ENCODE measurements at places on chromosomes 7 and 10.

DNA sequence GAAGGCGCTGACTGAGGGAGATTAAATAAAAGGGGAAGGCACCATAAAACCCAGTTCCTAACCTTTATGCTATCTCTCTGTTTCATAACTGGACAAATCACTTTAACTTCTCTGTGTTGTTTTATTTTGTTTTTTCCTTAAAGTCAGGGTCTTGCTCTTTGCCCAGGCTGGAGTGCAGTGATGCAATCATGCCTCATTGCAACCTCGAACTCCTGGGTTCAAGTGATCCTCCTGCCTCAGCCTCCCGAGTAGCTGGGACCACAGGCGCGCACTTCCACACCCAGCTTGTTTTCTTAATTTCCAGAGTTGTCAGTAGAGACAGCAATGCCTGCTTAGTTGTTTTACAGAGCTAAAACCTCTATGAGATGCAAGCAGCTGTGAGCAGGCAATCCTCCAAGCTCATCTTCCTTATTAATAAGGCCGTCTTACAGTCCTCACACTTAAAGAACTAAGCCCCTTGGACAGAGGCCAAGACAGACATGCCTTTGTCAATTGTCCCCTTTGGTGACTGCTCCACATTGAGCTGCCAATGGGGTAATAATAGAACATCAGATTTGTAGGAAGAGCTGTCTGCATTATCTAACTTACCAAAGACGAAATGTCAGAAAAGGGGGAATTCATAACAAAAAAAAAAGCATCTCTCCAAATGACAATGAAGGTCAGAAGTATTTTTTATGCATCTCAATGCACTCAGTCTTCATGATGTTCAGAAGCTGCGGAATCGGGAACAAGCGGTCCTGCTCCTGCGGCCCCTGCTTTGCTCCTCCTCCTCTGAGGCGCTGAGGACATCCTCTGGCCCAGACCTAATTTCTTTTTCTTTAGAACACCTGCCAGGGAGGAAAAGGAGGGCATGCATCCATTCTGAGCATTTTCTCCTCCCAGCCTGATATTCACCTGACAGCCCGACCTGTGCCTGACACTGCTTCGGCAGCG, 62.7 kb upstream of the RNF32 start:
- DNase-seq, result no peak

DNA sequence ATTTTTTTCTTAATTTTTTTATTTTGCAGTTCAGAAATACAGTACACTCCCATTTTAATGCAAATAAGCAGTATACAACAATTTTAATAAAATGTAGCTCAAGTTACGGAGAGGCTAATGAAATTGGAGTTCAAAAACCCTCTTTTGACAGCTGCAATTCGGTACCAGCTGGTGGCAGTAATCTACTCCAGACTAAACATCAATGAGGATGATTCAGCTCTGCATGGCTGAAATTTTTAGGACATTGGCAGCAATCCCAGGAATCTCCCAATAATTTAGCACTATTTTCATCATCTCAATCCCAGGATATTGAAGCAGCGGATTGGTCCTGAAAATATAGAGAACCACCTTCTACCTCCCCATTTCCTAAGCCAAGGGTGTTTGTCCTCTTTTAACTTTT, 278.8 kb downstream of the CACNA2D1 start:
- no peak for DNase-seq

- DNase-seq, result no peak
These were observed 63.7 kb downstream of the PTEN start for GRCh38 chr10:87927091-87927490.

DNA sequence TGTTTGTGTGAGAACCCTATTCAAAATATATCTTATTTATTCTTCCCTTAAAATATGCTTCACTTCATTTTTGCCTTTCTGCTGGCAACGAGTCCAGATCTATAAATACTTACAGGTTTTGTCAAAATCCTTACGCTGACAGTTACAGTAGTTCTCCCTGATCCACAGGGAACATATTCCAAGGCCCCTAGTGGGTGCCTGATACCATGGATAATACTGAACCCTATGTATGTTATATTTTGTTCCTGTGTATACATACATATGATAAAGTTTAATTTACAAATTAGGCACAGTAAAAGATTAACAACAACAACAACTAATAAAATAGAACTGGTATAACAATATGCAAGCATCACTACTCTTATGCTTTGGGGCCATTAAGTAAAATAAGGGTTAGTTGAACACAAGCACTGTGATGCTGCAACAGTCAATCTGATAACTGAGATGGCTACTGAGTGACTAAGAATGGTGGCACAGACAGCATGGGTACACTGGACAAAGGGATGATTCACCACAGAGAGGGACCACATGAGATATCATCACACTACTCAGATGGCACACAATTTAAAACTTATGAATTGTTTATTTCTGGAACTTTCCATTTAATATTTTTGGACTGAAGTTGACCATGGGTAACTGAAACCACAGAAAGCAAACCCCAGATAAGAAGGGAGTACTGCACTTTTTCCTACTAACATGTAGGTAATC, 29.4 kb upstream of the PCGF5 start:
- DNase-seq, result no peak

DNA sequence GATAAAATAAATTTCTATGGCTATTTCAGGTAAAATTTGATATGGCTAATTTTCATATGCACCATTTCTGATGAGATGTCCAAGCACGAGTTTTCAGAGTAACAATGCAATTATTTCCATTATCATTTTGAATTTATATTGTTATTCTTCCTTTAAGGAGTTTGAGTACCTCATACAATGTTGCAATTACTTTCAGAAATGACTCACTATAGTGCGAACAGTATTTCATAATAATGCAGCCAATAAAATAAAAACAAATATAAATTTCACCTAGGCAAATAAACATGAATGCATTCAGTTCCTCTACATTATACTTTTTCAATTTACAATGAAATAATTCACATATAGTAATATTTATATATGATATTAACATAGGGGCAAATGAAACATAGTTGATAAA, 78.8 kb upstream of the LRRN3 start:
- no peak for DNase-seq

DNA sequence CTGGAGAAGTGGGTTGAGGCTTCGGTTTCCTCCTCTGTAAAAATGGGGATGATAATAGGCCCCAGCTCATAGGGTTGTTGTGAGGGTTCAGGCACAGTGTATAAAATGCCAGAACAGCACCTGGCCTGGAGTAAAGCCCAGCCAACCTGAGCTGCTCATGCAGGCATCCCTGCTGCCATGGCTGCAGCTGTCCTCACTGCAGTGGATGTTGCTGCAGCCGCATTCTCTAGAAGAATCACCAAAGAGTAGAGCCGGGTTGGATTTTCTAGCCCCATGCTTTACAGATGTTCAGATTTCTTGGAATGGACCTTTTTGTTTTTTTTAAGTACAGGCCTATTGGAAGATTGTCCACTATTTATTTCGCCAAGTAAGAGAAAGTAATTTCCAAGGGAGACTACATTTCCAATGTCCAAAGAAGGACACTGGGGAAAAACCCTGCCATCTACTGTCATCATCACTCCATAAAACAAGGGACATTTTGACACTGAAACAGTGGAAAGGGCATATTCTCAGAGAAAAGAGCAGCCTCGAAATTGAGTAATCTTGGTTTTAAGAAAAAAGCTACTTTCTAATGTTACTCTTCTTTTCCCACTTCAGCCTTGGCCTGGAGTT, 147.5 kb upstream of the TCF7L2 start:
- DNase-seq, result no peak

GRCh38 chr10:124619802-124620490, 124.2 kb downstream of the FAM53B start:
- no peak for DNase-seq

- no peak for DNase-seq
These were observed 66.8 kb upstream of the SEPHS1 start for GRCh38 chr10:13414855-13415254.

GRCh38 chr10:32232378-32232777, 114.6 kb downstream of the EPC1 start:
- DNase-seq, result no peak

- no peak for DNase-seq
These were observed 257.8 kb downstream of the ETV1 start for GRCh38 chr7:13731643-13732042.

DNA sequence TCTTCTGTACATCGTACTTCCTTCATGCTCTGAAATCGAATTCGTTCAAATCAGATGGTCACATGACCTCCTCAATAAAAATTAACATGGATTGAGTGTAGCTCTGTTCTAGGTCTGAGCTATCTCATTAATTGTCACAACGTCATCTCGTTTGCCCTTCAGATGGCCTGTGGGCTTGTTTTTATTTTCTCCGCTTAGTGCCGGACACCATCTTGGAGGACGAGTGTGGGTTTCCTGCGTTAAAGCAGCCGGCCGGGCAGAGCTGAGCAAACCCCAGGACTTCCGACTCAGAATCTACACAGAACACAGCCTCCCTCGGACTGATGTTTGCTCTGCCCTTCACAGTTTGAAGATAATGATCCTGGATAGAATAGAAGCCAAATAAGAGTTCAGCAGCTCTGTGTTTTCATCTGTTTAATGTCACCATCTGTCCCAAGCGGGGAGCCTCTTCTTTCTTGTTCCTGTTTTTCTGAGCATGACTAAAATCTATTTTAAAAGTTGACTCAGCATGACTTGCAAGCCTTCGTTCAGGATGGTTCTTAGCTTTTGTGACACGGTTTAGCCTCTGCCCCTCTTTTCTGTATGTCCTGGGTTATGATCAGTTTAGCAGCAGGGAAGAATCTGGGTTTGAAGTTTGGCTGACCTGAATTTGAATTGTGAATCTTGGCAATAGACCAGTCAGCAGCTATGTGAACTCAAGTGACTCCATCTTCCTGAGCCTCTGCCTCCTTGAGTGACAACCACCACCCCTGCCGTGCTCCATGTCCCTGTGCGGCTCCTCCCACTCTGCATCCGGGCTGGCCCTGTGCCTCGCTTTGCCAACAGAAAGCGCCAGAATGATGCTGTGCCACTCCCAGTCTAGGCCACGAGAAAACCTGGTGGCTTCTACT, 30.6 kb upstream of the GALNTL5 start:
- no peak for DNase-seq

- no peak for DNase-seq
These were observed 3.2 kb upstream of the COX19 start for GRCh38 chr7:978416-979091.

DNA sequence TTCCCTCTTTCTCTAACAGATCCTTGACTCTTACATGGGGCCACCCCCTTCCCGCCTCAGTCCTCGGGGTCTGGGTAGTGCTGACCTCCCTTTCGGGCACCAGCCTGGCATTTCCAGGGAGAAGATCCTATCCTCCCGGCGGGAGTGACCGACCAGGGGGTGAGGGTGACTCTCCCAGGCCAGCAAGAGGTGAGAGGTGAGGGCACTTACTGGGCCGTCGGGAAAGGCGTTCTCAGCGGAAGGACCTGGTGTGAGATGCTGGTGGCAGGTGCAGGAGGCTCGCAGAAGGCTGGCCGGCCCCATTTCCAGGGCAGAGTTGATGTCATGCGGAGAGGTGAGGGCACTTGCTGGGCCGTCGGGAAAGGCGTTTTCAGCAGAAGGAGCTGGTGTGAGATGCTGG, 4.2 kb upstream of the FOXL3 start:
- no peak for DNase-seq

DNA sequence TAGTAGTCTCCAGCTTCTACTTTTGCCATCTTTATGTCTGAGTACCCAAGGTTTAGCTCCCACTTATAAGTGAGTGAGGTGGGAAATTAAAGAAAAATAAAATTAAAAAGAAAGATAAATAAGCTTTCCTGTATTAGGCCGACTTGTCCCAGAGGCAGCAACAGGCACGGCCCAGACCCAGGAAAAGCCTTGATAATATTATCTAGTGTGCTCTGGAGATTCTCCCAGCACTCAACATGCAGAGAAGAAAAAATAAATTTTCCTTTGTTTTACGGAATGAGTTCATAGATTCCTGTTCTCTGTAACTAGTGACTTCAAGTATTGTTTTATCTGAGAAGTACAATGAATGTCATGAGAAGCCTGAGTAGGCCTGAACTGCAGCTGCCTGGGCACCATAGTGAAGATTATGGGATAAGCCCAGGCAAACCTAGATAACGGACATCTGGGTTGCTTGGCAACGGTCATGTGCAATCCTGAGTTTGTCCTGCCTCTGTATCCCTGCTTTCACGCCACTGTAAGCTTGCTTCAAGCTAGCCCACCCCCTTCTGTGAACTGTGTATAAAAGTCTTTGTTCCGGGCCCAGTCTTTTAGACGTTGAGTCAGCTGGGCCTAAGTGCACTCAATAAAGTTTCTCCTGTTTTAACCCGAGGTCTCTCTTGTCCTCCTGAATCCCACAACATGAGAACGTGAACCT, 6.4 kb downstream of the ATE1 start:
- DNase-seq, result no peak

Measured in activated T-helper 1 cell treated with anti-CD3 and anti-CD28 coated beads, Interleukin-2, amount 50 U/mL, for 16 hours (primary cell).